Activated CD4-positive, alpha-beta T cell treated with anti-CD3 and anti-CD28 coated beads, Interleukin-2, amount 10 ng/mL, durations not matched to agents 7 days and 5 days (primary cell): ENCODE measurements at places on chromosomes 1 and 21.

GRCh38 chr1:153232553-153232952 lies 15.2 kb downstream of the PRR9 start:
- DNase-seq, result no peak

DNA sequence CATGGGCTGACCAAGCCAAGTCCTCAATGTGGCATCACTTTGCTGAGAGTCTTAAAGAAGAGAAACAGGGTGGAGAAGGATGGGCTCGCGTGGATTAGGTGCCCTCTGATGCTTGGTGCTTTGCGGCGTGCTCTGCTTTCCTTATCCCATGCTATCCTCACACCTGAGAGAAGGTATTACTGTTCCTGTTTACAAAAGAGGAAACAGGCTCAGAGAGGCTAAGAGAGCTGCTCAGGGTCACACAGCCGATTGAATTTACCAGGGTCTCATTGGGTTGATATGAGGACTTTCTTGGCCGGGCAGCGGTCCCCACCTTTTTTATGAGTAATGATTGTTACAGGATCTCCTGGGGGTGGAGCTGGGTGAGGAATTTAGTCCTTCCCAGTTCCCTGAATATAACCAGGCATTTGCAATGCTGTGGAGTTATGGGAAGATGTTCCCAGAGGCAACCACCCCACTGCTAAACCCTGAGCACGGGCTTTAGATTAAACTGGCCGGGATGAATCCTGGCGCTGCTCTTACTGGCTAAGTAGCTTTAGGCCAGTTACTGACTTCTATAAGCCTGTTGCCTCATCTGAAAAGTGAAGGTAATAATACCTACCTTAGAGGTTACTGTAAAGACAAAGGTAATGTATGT lies 4.5 kb downstream of the ASCL5 start:
- DNase-seq, result no peak

DNA sequence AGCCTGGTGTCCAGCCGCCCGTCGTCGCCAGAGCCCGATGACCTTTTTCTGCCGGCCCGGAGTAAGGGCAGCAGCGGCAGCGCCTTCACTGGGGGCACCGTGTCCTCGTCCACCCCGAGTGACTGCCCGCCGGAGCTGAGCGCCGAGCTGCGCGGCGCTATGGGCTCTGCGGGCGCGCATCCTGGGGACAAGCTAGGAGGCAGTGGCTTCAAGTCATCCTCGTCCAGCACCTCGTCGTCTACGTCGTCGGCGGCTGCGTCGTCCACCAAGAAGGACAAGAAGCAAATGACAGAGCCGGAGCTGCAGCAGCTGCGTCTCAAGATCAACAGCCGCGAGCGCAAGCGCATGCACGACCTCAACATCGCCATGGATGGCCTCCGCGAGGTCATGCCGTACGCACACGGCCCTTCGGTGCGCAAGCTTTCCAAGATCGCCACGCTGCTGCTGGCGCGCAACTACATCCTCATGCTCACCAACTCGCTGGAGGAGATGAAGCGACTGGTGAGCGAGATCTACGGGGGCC lies 1.2 kb downstream of the OLIG2 start:
- no peak for DNase-seq

- no peak for DNase-seq
Observed at GRCh38 chr21:28334407-28334806, 658.3 kb downstream of the LTN1 start.

DNA sequence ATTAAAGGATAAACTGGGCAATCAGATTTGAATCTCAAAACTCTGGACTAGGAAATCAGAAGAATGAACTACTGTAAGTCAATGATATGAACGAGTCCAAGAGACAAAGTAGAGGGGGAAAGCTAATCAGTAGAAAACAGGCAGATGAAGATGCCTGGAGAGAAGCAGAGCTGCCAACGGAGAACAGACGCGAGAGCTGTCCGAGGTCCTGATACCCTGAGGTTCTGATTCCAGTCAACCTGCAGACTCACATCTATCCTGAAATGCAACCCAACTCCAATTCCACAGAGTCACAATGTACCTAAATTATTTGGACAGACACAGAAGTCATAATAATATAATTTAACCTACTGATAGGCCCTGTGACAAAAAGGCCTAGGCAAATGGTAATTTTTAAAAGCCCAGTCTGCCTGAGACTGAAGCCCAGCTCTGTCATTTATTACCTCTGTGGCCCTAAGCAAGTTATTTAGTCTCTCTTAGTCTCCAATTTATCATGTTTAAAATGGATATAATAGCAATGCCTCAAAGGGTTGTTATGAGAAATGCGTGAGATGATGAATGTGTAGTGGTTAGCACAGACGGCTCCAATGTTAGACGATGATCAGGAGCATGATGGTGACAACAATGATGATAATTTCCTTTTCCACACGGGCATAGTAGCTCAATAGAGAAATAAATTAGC lies 33.4 kb downstream of the RGS7 start:
- peak; percentile 40 for DNase-seq

DNA sequence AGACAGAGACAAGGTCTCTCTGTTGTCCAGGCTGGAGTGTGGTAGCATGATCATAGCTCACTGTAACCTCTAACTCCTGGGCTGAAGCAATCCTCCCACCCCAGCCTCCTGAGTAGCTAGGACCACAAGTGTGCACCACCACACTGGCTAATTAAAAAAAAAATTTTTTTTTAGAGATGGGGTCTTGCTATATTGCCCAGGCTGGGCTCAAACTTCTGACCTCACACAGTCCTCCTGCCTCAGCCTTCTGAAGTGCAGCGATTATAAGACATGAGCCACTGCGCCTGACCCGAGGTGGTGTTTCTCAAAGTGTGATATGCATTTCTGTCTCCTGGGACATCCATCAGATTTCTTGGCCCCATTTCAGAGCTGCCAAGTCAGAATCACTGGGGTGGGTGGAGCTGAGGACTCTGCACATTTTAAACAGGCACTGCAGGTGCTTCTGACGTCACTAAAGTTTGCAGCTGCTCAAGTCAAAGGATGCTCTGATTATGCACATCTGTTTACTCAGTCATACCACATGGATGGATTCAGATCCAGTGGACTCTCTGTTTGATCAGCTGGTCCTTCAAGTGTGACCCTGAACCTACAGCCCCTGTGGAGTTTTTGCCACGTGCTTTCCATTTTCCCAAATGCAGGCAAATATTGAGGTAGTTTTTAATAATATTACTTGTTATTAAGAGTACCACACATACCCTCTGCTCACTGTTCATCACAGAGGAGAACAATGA lies 21.4 kb downstream of the TGFB2 start:
- DNase-seq, result no peak

DNA sequence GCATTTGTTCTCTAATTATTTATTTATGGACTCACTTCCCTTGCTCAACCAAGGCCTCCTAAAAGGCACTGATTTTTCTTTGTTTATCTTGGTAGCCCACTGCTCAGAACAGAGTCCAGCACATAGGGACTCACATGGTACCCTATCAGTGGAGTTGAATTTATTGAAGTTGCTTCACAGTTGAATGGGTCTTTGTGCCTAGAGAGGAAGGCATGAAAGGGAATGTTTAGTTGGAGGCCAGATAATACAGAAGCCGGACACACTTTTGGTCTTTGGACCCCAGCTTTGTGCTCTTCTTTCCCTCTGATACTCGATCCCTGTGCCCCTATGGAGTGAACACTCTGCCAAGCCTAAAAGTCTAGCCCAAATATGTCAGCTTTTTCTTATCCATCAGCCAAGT lies 429.0 kb downstream of the PRDM2 start:
- DNase-seq, result no peak

- DNase-seq, result no peak
Observed at GRCh38 chr21:33357177-33357576, 32.4 kb downstream of the IFNAR1 start.

DNA sequence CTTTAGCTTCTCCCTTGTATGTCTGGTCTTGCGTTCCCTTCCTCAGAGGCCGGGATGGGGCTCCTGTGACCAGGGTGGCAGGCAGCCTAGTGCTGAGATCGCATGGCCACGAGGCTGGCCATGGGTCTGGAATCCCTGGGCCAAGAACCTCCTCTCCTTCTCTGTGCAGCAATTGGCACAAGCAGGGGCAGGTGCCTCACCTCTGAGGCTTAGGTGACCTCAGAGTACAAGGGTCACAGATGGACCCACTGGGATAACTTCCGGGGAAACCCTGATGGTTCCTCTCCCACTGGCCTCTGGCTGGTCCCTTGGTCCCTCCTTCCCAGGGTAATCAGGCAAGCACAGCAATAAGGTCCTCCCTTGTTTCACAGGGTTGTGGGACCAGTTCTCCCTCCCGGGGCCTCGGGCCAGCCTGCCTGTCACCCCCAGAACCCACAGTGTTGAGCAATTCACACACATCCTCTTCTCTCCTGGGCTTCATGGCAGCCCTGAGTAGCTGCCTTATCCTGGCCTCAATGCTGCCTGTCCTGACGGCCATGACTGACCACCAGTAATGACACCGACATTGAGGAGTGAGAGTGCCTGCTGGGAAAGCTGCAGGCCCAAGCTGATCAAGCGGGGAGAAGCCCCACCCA lies 38.6 kb downstream of the BMP8A start:
- DNase-seq, result no peak

DNA sequence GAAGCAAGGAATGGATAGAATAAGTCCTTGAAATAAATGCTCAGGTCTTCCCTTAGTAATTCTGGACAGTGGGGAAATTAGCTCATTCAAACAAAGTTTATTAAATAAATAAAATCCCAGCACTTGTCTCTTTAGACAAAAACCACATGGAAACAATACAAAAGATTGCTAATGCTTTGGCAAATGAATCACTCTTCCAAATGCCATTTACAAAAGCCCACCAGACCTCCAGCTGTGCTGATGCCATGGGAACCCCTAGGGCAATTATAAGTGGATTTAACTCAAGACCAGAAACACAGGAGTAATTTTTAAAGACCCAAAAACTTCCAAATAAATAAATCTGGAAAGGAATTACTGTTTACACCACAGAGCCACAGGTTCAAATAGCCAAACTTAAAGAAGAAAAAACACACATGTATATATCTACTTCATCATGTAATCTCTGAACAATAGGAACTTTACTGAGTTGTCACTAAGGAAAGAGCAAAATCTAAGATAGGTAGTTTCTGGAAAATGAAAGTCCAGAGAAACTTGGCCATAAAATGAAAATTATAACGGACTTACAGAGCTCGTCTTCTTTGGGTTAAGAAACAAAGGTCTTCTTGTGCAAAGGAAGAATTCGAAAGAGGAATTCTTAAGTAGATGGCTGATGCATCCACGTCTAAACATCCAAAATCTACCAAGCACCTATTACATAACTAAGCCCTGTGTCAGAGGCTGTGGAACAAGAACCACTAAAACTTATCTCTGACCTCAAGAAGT lies 399.4 kb downstream of the SMYD3 start:
- no peak for DNase-seq

GRCh38 chr1:70336050-70336449 lies 18.5 kb downstream of the ANKRD13C start:
- no peak for DNase-seq

- no peak for DNase-seq
Observed at GRCh38 chr1:52738148-52738547, 11.9 kb downstream of the ZYG11B start.

GRCh38 chr1:21326861-21327344 lies 36.6 kb upstream of the ECE1 start:
- no peak for DNase-seq

- DNase-seq, result no peak
Observed at GRCh38 chr21:34128674-34129038, 55.3 kb downstream of the MRPS6 start.

DNA sequence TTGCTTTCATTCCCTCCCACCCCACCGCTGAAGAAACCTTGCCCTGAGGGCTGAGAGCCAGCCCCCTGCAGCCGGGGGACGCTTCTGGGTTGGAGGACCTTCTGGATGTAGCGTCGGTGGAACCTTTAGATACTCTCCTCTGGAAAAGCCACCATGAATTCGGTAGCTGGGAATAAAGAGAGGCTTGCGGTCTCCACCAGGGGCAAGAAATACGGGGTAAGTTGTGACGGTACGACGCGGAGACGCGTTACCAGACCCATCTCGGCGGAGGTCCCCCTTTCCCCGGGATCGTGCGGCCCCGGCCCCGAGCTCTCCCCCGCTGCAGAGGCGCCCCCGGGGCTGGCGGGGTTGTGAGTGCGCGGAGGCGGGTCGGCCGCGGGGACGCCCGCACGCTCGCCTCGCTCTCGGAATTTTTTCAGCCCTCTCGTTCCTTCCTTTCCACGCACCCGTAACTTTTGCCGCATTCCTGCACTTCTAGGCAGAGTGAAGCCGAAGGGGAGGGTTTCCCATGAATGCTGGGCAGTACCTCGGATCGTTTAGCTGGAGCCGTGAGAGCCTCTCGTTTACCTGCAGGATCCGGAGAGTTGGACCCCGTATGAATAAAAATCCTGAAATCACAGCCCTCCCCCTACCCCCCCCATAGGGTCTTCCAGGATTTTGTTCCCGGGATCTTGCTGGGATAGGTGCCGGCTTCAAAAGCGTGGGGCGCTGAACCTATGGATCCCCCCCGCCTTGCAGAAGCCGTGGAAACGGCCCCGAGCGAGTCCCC lies 671 bp downstream of the KIF26B start:
- DNase-seq, result no peak

- DNase-seq, result no peak
Observed at GRCh38 chr1:180881806-180882509, 30.7 kb upstream of the KIAA1614 start.

DNA sequence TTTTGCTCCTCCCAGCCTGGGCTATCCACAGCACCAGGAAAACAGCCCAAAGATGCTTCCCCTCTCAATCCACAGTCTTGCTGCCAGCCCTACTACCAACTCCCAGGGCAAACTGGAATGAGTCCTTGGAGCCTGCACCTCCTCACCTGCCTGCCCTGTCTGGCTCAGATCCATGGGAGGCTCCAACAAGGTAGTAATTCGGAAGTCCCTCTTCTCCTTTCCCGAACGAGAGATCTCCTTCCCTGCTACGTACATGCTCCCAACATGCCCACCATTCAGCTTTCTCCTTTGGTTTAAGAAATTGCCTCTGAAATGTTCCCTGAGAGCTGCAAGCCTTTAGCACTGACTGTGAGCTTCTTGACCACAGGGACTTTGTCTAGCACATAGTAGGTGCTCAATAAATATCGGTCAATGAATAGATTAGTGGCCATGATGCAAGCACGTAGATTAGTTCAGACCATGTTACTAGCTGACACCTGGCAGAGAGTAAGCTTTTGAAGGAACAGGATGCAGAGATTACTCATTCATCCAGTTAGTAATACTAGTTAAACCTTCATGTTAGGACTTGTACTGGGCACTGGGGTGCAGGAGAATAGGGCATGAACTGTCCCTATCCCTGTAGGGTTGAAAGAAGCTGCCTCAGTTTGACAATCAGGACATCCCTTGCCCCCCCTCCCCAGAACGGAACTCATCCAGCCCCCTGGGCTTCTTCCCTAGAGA lies 80.1 kb downstream of the DISP3 start:
- no peak for DNase-seq

- no peak for DNase-seq
Observed at GRCh38 chr1:230794871-230795605, 47.9 kb downstream of the CAPN9 start.
